Fibroblast of skin of right biceps (primary cell): ENCODE measurements at places on chromosomes 7 and 10.

- DNase-seq, result no peak
Observed at GRCh38 chr10:23453465-23453864, 14.6 kb downstream of the OTUD1 start.

DNA sequence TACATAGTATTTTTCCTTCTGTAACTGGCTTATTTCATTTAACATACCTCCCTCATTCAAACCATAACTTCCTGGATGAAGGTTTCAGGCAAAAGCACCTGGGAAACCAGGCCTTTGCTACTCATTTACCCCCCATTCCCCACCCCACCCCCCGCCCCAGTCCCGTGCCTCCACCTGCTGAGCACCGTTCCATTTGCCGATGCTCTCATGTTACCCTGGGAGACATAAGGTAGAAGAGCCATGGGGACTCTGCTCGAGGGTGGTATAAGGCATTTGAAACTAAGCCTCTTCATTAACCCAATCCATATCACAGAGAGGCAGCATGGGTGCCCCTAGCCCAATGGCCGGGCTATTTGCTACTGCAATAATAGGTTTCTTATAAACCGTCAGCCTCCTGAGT, 22.2 kb upstream of the MCM10 start:
- DNase-seq, result no peak

GRCh38 chr10:14837757-14838581, at the start of the genes CDNF, HSPA14 and MSANTD7:
Gene CDNF, minus strand, starts transcription at chr10:14838037. Its CDS starts 91 bp downstream, at chr10:14837946.
Gene HSPA14, plus strand, starts transcription at chr10:14838306. Its CDS starts 97 bp downstream, at chr10:14838403.
Gene MSANTD7, plus strand, starts transcription at chr10:14838306. Its CDS starts 3,979 bp downstream, at chr10:14842285.
- peak; percentile 99 for DNase-seq

GRCh38 chr10:96719850-96720421, 378 bp downstream of the PIK3AP1 start:
- no peak for DNase-seq

- no peak for DNase-seq
Observed at GRCh38 chr10:46560952-46561351, 4.5 kb upstream of the GPRIN2 start.

DNA sequence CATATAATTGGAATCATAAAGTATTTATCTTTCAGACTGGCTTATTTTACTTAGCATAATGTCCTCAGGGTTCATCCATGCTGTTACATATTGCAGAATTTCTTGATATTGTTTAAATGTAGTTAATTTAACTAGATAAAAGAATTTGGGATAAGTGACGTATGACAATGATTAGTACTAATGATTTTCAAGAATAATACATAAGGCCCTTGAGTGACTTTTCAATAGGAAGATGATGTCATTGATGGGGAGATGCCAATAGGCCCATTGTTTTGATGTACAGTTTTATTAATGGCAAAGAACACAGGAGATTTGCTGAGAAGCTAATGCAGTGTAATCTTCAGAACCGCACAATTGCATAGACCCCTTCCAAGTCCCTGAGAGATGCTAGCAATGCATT, 537.4 kb upstream of the PHF14 start:
- DNase-seq, result no peak
